AG04450 (cell line): ENCODE measurements at places on chromosomes 3 and 15.

- DNase-seq = no peak
These were observed 39.0 kb downstream of the CORO2B start for GRCh38 chr15:68617777-68618176.

DNA sequence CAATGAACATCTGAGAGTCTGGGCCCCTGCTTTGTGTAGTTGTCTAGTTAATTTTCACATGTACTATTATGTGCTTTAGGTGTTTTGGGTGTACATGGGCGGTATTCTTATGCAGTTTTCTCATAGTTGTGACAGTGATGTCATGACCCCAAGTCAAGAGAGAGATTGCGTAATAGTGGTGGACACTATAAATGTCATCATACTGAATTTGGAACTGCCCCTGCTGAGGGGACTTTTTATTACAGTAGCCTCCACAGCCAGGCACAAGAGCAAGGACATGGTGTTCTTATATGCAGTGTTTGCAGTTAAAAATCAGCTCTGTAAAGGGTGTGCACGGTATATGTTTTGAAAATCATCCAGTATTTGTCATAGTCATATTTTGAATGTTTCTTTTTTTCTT lies 29.5 kb downstream of the ABHD2 start:
- no peak for DNase-seq

GRCh38 chr15:34304613-34305012 lies 33.0 kb downstream of the SLC12A6 start:
- DNase-seq = peak; percentile 34

DNA sequence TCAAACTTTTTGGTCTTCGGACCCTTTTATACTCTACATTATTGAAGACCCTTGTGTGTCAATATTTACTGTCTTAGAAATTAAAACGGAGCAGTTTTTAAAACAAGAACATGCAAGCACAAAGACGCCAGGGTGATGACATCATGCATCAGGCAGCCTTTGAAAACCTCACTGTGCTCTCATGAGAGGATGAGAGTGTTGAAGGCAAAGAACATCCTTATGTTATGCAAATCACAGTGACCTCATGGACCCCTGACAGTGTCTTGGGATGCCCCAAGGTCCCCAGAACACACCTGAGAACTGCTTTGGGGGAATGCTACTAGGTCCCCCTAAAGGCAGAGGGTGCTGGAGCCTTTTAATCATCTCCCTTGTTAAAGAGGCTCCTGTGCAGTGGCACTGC lies 51.6 kb downstream of the CHDH start:
- no peak for DNase-seq

DNA sequence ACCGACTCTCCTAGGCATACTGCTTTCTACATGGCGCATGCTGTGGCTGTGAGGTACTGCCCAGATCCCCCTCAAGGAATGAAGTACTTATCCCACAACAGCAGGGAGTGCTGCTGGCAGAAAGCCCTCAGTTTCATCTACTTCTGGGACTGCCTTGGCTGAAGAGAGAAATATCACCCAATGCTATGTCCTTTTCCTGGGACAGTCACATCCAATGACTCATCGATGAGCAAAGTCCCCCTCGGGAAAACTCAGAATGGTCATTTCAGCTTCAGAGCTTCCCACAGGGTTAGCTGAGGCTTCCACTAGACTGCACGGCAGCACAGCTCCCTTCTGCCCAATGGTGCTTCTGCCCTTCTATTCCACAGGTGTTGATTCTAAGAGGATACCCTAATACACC lies 3.6 kb upstream of the NMD3 start:
- DNase-seq = no peak

DNA sequence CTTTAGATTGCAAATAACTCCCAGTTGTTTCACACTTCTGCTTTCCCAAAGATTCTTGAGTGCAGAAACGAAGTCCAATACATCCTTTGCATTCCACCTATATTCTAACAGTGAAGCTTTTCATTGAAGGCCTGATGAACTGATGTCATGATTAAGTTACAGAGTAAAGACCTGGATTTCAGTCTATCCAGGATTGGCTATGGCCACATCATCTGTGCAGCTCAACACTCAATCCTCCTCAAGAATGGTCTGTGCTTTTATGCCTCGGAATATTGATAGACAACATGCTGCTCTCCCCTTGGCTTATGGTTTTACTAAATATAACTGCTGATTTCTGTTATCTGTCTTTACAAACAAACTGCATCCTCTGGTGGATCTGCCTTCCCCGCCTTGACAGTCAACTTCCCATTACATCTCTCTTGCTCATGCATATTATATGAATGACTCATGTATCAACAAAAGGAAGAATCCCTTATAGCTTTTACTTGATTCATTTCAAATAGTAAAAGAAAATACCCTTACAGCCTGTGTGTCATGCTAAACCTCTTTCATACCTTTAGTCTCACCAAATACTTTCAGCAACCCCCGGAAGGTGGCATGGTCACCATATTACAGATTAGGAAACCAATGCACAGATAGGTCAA lies 59.5 kb downstream of the SCN11A start:
- DNase-seq = peak; percentile 45

GRCh38 chr3:120497336-120497735 lies 46.5 kb upstream of the FSTL1 start:
- peak; percentile 78 for DNase-seq

- DNase-seq = no peak
These were observed 4.7 kb downstream of the NR1D2 start for GRCh38 chr3:23949784-23950183.

DNA sequence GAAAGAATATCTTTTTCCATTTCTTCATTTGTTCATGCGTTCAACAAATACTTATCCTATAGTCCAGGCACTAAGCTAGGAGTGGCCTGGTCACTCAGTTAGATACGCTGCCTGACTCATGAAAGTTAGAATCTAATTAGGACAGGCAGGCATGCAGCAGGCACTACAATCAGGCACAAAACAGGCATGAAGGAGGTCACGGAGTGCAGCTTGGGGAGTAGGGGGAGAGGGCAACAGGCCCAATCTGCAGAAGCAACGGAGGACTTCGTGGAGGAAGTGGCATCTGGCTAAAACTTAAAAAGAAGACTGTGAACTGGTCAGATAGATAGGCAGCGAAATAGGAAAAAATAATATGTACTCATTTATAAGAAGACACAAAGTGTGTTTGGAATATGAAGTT lies 420.9 kb downstream of the MAGI1 start:
- DNase-seq = no peak

- no peak for DNase-seq
These were observed 23.1 kb upstream of the MBNL1 start for GRCh38 chr3:152245498-152246170.

DNA sequence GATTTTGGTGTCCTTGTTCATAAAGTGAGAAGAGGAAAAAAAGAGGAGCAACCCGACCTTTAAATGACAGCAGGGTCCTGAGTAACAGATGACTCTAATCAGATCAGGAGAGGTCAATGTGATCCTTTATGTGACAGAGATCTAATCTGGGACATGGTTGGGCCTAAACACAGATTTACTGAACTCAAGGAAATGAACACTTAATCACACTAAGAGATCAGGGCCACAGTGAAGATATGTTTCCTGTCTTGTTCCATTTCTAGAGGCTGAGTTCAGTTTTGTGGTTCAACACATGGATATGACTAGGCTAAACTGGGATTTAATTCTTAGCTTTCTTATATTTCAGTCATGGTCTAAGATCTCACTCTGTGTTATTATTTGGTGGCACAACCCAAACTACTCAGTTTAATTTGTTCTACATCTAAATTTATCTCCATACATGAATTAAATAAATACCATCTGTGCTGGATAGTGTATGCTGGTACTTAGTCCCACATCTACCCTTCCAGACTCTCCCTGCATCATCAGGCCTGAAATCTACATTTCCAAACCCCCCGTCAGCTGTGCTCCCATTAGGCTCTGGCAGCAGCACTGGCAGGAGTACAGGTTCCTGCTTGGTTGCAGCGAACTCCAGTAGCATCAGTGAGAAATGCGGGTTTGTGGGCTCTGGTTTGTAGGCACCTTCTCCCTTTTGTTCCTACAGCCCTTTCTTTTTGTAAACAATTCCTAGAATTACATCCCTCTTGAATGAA lies 22.6 kb downstream of the SFMBT1 start:
- no peak for DNase-seq

GRCh38 chr3:142944342-142944741 lies 19.1 kb downstream of the PAQR9 start:
- DNase-seq = no peak

DNA sequence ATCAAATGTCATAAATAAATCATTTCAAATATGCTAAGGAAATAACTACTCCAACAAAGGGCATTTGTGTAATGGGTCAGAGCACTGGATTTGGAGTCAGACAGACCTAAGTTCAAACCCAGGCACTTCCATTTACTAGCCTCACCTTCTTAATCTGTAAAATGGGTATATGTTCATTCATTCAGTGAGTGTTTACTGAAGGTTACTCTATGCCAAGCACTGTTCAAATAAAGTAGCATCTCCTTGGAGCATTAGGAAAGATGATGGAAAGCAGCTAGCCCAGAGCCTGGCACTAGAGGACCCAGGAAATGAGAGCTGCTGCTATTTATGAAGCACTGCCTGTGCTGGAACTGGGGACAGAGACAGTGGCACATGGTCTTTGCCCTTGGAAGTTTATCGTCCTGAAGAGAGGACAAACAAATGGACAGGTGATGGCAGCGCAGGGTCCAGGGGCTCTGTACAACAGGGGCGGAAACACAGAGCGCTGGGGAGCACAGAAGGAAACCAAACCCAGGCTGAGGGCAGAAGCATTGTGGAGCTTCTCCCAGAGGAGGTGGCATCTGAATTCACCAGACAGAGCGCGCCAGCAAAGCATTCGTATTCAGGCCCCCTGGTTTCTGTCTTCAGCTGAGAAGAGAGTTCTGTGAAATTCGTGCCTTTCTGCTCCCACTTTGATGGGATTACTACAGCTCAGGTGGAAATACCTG lies 19.0 kb downstream of the TM4SF4 start:
- DNase-seq = no peak

DNA sequence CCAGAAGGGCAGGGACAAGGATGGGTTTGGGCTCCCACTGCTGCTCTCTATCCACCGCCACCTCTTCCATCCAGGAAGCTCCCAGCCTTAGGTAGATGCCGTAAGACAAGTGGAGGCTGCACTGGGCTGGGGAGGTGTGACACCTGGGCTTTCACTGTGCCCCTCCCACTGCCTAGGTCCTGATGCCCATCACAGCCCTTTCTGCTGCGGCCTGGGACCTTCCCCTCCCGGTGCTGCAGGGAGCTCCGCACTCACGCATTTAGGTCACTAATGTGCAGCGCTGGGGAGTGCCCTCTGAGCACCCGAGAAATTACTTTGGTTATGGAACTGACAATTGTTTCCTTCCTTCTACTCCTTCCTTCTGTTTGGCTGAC lies 850 bp downstream of the LTF start:
- no peak for DNase-seq

DNA sequence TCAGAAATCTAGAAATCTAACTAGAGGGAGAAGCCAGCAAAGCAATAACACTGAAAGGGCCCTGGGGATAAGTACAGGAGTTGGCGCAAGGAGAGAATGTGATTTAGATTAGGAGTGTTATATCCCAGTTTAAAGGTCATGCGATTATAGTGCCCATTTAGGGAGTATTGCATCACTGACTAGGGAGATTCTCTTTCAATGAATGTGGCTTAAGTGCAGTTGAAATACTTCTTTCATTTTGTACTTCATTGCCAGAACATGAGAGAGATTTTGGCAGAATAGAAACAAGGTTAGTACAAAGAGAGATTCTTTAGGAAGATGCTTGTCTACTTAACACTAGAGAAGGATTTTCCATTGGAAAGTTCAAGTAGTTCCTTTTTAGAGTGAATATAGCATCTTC lies 13.9 kb downstream of the ROBO2 start:
- DNase-seq = no peak

DNA sequence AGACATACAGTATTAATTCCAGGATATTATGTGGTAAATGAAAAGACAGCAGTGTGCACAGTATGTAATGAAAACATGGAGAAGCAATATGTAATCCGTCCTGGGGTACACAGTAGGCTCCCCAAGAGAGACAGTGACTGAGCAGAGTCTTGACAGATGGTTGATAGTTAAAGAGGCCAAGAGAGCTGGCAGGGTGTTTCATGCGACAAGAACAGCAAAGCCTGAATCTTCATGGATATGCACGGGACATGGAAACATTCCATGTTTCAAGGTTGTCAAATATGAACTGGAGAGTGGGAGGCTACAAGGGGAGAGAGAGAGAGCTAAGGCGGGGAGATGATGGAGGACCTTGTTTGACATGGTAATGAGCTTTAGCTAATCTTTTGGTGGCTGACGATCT lies 338.4 kb downstream of the IL5RA start:
- DNase-seq = no peak
